Ascending aorta (tissue), 2 donors: ENCODE measurements at places on chromosomes 16 and 17.
A peak's percentile ranks its signal among the peaks of the same experiment; 100 is the strongest.

GRCh38 chr17:64240741-64241347 is 22.2 kb downstream of the TEX2 start:
- peak; percentile 87 for DNase-seq
- no peak overlapping the region for H3K4me3 ChIP-seq
- H3K36me3 ChIP-seq: no peaks in the 10 kb centered on the region
- peak overlapping the region; percentile 81 for H3K27ac ChIP-seq
- no peaks in the 10 kb centered on the region for H3K27me3 ChIP-seq

- no peak for DNase-seq
- no peak overlapping the region for H3K4me3 ChIP-seq
- no peaks in the 10 kb centered on the region for H3K4me1 ChIP-seq
- H3K36me3 ChIP-seq: peaks cover 62% of the 10 kb centered on the region
- H3K27me3 ChIP-seq: no peaks in the 10 kb centered on the region
- no peak overlapping the region for H3K27ac ChIP-seq
Observed at GRCh38 chr16:88726981-88727380, 20.7 kb downstream of the CTU2 start.

DNA sequence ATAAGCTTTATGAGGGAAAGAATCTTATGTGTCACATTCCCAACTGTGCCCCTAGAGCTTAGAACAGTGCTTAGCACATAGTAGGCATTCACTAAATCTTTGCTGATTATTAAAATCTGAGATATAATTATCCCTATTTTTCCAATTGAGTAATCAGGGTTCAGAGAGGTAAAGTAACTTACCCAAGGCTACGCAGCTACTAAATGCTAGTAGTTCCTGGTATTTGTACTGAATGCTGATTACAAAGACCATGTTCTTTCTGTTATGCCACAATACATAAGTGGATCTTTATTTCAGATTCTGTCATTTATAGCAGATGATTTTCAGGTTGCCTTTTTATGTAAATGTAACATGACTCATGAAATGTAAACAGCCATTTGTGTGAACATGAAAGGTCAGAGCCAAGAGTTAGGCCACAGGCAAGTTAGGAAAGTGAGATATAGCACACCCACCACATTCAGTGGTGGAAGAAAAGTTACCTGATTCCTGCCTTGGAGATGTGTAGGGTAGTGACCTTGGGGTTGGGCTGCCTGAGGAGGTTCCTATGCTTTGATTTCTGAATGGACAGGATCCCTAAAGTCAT is 77.2 kb downstream of the FTO start:
- DNase-seq: no peak
- H3K27me3 ChIP-seq: no peaks in the 10 kb centered on the region
- no peaks in the 10 kb centered on the region for H3K4me1 ChIP-seq
- H3K36me3 ChIP-seq: no peaks in the 10 kb centered on the region
- no peak overlapping the region for H3K4me3 ChIP-seq

DNA sequence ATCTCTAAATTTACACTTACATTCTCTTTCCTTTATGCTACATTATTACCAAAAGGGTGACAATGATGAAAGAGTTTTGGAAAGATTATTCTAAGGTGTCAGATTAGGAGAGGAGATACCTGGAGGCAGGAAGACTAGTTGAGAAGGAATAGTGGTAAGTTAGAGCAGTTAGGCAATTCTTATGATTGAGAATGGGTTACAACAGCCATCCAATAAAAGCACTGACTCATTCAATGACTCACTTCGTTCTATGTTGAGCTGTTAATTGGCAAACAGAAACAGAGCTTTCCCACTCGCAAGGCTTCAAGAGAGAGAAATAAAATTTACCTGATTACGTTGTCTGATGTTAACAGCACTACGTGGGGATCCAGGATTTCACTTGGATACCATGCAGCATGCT is 5.8 kb downstream of the NUP88 start:
- H3K27me3 ChIP-seq: no peaks in the 10 kb centered on the region
- H3K27ac ChIP-seq: peak overlapping the region; percentile 87
- no peak overlapping the region for H3K4me3 ChIP-seq

- no peak overlapping the region for H3K4me3 ChIP-seq
- no peaks in the 10 kb centered on the region for H3K27me3 ChIP-seq
- no peaks in the 10 kb centered on the region for H3K36me3 ChIP-seq
Observed at GRCh38 chr16:52090080-52090479, 456.9 kb downstream of the TOX3 start.

DNA sequence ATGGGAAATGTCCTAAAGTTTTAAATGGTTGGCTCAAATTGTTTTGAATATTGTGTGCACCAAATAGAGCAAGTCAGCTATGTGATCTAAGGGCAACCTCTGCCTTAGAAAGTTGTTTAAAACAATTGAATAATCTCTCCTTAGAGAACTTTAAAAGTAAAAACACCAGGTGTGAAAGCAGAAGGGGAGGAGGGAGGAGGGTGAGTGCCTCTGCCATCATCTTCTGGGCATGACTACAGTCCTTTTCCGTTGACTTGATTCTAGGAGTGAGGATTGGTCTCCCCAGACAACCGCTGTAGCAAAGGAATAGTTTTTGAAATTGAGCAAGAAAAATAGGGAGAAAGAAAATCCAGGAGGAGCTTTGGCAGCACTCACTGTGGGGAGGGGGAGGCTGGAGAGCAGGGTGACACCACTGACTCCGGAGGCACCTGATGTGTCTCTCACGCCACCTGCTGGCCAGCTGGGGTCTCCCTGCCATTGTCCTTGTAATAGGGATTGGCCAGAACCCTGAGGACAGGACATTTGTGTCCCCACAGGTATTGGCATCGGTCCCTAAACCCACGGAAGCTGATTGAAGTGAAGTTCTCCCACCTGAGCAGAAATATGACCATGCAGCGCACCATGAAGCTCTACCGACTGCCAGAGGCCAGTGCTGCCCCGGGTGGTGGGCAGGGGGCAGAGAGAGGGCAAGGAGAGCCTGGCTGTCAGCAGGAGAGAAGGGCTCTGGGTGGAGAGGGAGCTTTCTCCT is 33.3 kb downstream of the PLCD3 start:
- peaks cover 16% of the 10 kb centered on the region for H3K4me1 ChIP-seq
- H3K36me3 ChIP-seq: peaks cover 84% of the 10 kb centered on the region
- DNase-seq: peak; percentile 97
- H3K27me3 ChIP-seq: no peaks in the 10 kb centered on the region
- peak overlapping the region; percentile 80 for H3K27ac ChIP-seq

- no peaks in the 10 kb centered on the region for H3K4me1 ChIP-seq
- no peak overlapping the region for H3K27ac ChIP-seq
- H3K36me3 ChIP-seq: no peaks in the 10 kb centered on the region
- no peak overlapping the region for H3K4me3 ChIP-seq
- DNase-seq: no peak
Observed at GRCh38 chr16:58882292-58882691, 148.2 kb upstream of the GOT2 start.

DNA sequence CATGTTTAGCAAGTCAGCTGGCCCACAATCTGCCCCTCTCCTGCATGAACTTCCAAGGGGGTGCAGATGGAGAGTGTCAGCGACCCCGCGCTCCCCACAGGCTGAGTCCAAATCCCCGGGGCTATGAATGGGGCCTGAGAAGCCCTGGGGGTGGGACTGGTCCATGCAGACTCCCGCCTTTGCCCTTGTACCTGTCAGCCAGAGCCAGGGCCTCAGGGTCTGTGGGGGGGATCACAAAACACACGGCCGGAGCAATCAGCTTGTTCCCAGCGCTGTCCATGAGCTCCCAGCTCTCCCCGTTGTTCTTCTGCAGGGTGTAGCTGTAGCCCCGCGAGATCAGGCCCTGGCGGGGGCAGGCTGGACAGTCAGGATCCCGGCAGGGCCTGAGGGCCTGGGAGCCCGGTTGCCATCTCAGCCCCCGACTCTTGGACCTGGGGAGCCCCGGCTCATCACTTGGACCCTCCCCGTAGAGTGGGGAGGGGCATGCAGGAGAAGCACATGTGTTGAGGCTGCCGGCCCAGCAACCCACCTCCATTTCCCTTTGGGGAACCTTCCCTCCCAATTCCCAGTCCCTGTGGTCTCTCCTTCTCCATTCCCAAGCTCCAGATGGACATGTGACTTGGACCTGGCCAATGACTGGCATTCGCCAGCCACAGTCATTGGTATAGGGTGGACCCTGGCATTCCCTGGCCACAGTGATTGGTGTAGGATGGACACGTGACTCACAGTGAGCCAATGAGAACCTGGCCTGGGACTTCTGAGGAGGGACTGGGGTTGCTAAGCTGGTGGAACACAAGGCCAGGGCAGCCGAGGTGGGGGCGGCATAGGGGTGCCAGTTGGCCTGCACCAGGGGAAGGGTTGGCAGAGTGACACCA is 42.4 kb downstream of the PPL start:
- no peak overlapping the region for H3K4me3 ChIP-seq
- no peaks in the 10 kb centered on the region for H3K27me3 ChIP-seq
- DNase-seq: no peak
- peaks cover 83% of the 10 kb centered on the region for H3K36me3 ChIP-seq
- H3K4me1 ChIP-seq: no peaks in the 10 kb centered on the region

DNA sequence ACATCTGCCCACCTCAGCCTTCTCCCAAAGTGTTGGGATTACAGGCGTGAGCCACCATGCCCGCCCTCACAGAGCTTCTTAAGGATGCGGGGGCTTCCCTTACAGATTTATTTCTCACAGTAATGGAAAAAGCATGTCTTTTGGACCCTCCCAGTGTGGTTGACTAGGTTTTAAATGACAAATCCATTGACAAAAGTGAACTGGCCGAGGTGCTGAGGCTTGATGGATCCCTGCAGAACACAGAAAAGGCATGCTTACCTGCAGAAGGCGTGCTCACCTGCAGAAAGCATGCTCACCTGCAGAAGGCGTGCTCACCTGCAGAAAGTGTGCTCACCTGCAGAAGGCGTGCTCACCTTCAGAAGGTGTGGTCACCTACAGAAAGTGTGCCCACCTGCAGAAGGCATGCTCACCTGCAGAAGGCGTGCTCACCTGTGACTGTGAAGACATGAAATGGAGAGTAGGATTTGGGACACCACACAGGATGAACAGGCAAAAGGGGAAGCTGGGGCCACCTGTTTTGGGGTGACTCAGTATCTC is 15.1 kb upstream of the BBS2 start:
- H3K27me3 ChIP-seq: no peaks in the 10 kb centered on the region
- H3K4me3 ChIP-seq: no peak overlapping the region
- no peaks in the 10 kb centered on the region for H3K36me3 ChIP-seq
- H3K4me1 ChIP-seq: no peaks in the 10 kb centered on the region
- no peak for DNase-seq
- H3K27ac ChIP-seq: no peak overlapping the region

GRCh38 chr17:52035336-52035915 is 123.1 kb downstream of the CA10 start:
- H3K4me3 ChIP-seq: no peak overlapping the region
- no peaks in the 10 kb centered on the region for H3K36me3 ChIP-seq
- DNase-seq: no peak
- H3K27ac ChIP-seq: no peak overlapping the region
- no peaks in the 10 kb centered on the region for H3K27me3 ChIP-seq

DNA sequence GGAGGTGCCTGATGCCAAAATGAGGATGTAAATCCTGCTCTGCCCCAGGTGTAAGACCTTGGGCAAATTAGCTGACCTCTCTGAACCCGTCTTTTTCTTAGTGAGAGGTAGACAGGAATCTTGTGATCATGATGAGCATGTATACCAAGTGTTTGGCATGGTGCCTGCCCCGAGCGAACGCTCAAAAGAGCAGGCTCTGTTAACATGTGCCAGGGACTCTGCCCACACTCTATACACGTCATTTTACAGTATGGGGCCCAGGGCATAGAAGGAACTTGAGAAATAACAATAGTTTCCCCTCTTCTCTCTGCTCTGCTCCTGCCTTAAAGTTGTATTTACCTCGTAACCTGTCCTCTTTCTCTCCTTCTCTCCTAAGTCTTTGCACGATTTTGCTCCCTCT is 9.3 kb upstream of the MAF start:
- H3K27me3 ChIP-seq: no peaks in the 10 kb centered on the region
- H3K36me3 ChIP-seq: no peaks in the 10 kb centered on the region
- H3K4me3 ChIP-seq: no peak overlapping the region
- peaks cover 8% of the 10 kb centered on the region for H3K4me1 ChIP-seq
- H3K27ac ChIP-seq: no peak overlapping the region

- peaks cover 15% of the 10 kb centered on the region for H3K36me3 ChIP-seq
- DNase-seq: no peak
- H3K27me3 ChIP-seq: no peaks in the 10 kb centered on the region
- peak overlapping the region; percentile 93 for H3K27ac ChIP-seq
- peaks cover 17% of the 10 kb centered on the region for H3K4me1 ChIP-seq
- H3K4me3 ChIP-seq: peak overlapping the region; percentile 83
Observed at GRCh38 chr17:81553616-81554181, 1.5 kb upstream of the FAAP100 start.

GRCh38 chr17:685006-685405 is 29.6 kb downstream of the VPS53 start:
- no peak overlapping the region for H3K27ac ChIP-seq
- no peaks in the 10 kb centered on the region for H3K27me3 ChIP-seq
- H3K4me3 ChIP-seq: no peak overlapping the region

GRCh38 chr16:7289299-7289698 is 43.3 kb upstream of the RBFOX1 start:
- no peak overlapping the region for H3K27ac ChIP-seq
- no peak overlapping the region for H3K4me3 ChIP-seq
- no peaks in the 10 kb centered on the region for H3K36me3 ChIP-seq
- no peaks in the 10 kb centered on the region for H3K27me3 ChIP-seq

DNA sequence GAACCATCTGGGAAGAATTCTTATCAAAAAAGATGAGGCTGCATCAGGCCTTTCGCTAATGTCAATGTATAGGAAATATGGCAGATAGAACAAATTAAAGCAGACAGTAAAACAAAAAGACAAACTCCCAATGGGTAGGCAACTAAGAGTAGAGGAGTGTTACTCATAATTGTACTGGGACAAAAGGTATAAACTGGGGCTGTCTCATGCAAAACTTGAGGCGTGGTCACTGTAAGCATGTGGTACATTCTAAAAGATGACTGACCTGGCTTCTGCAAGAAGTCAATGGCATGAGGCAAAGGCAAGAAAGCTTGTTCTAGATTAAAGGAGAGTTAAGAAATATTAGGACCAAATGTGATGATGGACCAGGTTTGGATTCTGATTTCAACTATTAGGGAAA is 26.7 kb downstream of the SMIM36 start:
- no peak overlapping the region for H3K27ac ChIP-seq
- H3K36me3 ChIP-seq: no peaks in the 10 kb centered on the region
- DNase-seq: no peak
- H3K4me1 ChIP-seq: no peaks in the 10 kb centered on the region

DNA sequence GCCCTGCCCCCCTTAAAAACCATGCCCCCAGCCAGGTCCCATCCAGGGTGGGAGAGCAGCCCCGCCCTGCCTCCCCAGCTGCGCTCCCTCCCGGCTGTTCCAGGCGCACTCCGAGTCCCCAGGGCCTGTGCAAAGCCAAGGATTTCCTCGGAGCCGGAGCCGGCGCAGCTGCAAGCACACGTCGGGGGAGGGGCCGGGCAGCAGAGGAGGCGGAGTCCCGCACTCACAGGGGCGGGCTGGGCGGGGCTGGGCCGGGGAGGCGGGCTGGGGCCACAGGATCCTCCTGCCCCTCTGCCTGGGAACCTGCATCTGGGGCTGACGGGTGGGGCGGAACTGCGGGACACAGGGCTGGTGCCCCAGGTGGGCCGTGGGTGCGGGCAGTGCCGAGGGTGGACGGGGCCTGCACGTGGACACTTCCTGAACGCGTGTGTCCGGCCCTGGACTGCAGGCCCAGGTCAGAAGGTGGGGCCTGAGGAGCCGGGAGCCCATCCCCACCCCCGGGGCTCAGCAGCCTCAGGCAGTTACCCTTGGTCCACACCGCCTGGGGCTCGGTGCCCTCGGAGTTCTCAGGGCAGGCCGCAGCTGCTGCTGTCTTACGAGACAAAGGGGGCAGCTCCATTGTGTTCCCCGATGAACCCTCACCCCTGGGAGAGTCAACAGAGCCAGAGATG is 24.0 kb upstream of the SSTR5 start:
- no peaks in the 10 kb centered on the region for H3K4me1 ChIP-seq
- H3K4me3 ChIP-seq: no peak overlapping the region
- no peaks in the 10 kb centered on the region for H3K36me3 ChIP-seq
- no peak overlapping the region for H3K27ac ChIP-seq
- no peak for DNase-seq
- no peaks in the 10 kb centered on the region for H3K27me3 ChIP-seq
